ENCODE measurements at places on chromosomes 6 and 20.

- no peak for DNase-seq
These were observed 27.1 kb upstream of the SMOC2 start for GRCh38 chr6:168413856-168414255.

DNA sequence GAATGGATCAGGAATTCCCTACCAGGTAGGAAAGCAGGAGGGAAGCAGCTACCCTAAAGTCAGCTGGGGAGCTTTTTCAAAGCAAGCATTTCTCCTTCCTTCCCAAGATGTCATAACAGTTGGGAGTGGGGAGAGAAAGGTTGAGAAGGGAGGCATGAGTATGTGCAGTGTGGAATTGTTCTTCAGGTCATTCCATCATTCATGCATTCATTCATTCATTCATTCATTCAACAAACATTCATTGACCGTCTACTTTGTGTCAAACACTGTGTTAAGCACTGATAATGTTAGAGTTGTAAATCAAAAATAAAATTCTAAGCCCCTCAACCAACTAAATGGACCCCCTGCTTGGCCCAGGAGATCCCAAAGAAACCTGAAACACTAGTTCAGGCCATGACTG is 49.2 kb upstream of the FAM184A start:
- no peak for DNase-seq

- no peak for DNase-seq
These were observed 36.5 kb downstream of the SNX14 start for GRCh38 chr6:85556992-85557668.

- DNase-seq: no peak
These were observed 120.2 kb downstream of the QRSL1 start for GRCh38 chr6:106749609-106750008.

- DNase-seq: no peak
These were observed 248.9 kb downstream of the PTPRK start for GRCh38 chr6:128271527-128271926.

GRCh38 chr6:169172946-169173345 is 80.7 kb downstream of the THBS2 start:
- no peak for DNase-seq

GRCh38 chr20:63775096-63775978 is 35.8 kb downstream of the SLC2A4RG start:
- DNase-seq: no peak

- DNase-seq: no peak
These were observed 15.2 kb downstream of the MAP1LC3A start for GRCh38 chr20:34573541-34574300.

- DNase-seq: no peak
These were observed 135.7 kb downstream of the ALDH8A1 start for GRCh38 chr6:134814076-134814695.
